ENCODE measurements at places on chromosomes 12 and 14. TPM values are rescaled to one million over a fixed set of nuclear protein-coding genes. Genes with fewer than 3 reads are reported as not detected.

Gene TNS2
- total RNA-seq: 1.4 TPM

DNA sequence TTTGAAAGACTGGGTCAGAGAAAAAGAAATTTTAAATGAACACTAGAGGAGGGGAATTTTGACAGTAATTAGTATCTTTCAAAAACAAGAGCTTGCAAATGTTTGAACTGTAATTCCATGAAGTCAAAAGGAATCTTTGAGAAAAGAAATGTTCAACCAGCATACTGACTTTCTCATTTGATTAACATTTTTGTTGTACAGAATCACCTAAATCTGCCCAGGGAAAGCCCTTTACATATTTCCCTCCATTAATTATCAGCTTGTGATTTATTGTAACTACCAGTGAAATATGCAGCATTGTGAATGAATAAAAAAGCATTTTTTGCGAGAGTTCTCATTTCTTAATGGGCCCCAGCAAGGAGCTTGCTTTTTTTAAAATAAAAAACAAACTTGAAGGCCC lies 61.2 kb upstream of the CCDC91 start:
- no peak for DNase-seq

GRCh38 chr12:120914794-120915193 lies 10.6 kb upstream of the SPPL3 start:
- DNase-seq: no peak

DNA sequence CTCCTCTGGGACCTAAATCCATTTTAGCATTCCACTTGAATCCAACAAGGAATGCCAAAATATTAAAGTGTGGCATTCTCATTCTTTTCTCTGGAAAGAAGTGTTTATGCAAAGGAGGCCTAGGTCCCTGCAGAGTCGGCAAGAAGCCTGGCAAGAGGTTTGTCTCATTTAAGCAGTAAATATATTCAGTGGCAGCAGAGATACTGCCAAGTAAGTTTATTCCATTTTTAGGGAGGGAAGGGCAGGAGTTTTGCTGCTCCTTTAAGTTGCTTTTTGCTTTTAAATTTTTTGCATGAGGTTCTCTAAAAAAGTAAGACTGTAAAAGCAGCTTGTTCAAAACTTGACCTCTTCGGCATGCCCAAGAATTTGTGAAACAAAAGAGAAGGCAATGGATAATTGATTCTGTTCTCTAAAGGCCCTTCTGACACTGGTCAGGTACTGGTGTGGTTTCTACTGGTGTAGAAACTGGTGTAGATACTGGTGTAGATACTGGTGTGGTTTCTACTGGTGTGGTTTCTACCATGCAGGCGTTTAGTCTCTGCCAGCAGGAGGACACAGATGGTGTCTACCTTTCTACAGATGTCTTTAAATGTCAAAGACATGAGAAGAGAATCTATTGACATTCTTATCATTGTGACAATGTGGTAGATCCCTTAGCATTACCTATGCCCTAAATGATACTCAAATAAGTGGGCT lies 107.3 kb downstream of the SAMD4A start:
- no peak for DNase-seq

DNA sequence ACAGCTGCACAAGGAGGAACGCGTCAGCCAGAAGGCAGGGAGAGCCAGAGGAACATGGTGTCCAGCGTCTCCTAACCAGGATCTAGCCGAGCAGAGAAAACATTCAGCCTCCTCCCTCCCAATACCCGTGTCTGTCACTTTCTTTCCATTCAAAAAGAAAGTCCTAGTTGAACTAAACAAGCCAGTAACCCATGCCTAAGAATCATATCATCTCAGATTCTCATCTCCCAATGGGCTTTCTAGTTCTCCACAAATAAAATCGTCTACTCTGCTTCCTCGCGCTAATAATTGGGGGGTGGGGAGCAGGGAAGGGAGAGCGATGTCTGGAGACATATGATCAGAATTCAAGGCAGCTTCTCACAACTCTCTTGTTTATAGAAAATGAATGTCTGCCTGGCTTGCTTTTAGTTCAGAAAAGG lies 7.4 kb downstream of the NKX2-1 start:
- DNase-seq: no peak

GRCh38 chr14:100532154-100532861 lies 54.9 kb downstream of the BEGAIN start:
- DNase-seq: no peak

- DNase-seq: no peak
These were observed 1126.4 kb upstream of the FLRT2 start for GRCh38 chr14:84403585-84403984.

- no peak for DNase-seq
These were observed 222.1 kb downstream of the AACS start for GRCh38 chr12:125287155-125287847.

DNA sequence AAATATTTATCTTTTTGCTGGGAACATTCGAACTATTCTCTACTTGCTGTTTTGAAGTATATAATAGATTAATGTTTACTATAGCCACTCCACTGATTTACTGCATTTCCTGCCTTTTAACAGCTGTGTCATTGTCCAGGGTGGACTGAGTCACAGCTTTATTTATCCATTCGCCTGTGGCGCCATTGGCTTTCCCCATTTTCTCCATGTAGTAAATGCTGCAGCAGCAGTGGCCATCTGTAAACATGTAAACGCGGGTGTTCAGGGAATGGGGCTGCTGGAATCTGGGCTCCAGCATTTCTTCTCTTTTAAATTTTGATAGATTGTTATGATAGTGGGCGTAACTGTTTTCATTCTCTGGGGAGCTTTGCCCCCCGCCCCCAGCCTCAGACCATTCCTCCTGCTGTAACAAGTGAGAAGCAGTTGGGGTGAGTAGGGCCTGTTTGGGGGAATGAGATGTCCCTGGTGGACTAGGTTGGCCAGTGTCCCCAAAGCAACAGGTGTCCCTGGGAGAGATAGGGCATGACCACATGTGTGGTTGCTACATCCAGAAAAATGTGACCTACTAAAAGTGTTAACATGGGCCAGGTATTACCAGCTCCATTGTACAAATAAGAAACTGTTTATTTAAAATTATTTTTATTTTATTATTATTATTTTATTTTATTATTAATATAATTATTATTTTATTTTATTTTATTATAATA lies 32.9 kb downstream of the RIN3 start:
- DNase-seq: no peak

DNA sequence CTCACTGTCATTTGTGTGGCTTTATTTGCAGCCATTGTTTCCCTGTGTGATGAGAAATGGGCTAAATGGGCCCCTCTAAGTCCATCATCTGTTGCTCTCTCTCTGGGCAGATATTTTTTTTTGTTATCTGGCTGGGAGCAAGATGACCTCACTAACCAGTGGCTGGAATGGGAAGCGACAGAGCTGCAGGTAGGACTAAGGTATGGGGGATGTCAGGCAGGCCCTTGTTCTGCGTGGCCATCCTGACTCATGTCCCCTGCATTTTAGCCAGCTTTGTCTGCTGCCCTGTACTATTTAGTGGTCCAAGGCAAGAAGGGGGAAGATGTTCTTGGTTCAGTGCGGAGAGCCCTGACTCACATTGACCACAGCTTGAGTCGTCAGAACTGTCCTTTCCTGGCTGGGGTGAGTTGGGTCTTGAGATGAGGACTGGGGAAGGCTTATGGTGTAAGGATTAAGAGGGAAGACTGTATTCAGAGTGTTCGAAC lies 1.3 kb downstream of the MARS1 start:
- no peak for DNase-seq

DNA sequence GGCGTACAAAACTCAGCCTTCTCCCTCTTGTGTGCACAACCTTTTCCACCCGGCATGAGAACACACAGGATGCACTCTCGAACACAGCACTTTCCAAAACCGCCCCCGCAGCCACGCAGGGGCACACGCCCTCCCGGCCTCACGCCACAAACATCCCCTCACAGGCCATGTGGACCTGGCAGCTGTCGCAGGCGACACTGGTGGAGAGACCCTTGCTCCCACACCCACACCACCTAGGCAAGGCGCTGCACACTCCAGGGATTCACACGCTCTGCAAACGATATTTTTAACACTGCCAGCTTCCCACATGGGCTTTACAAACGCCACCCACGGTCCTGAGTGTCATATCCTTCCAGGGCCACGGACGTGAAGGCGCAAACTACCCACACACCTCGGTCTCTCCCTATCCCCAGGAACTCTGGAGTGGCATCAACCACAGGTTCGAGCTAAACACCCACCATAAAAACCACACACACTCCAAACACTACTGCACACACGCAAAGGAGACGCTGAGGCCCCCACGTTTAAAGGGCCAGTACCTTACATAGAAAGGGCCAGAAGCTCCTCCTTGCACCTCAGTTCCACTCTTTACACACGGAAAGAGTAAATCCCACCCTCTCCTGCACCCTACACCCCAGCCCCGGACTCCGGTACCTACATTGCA lies 12.4 kb upstream of the ITGB7 start:
- DNase-seq: no peak

DNA sequence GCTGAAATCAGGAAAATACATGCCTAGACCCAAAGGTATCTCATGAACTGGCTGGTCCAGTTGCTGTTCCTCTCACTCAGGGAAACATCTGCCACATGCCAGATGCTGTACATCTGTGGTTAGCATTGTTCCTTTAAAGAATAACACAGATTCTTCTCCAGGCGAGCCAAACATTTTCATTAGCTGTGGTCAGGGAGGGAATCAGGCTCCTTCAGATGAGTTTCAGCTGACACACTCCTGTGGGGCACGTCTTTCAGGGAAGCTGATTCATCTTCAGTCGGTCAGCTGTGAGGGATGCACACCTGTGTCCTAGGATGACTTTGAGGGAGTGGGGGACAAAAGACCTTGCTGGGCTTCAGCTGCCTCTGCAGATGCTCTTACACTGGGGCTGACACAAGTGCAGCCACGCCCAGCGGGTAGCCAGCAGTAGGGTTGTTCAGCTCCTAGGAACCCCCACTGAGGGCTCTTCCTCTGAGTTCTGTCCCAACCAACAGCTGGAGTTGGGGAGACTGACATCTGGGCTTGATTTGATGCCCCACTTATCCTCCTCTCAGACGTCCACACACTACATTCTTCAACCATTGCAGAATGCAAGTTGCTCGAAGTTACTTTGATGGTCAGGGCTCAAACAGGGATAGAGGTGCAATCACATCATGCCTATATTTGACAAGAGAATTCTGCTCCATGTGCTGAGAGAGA lies 155.0 kb downstream of the NUAK1 start:
- DNase-seq: no peak

Gene PEX5
- total RNA-seq: 17.6 TPM

GRCh38 chr14:49218436-49219092 lies 367.6 kb downstream of the RPS29 start:
- no peak for DNase-seq

- no peak for DNase-seq
These were observed 41.5 kb downstream of the TNFAIP2 start for GRCh38 chr14:103164779-103165178.

Gene TMEM117
- total RNA-seq: 4.7 TPM

GRCh38 chr14:97277711-97278110 lies 480.5 kb downstream of the VRK1 start:
- no peak for DNase-seq

DNA sequence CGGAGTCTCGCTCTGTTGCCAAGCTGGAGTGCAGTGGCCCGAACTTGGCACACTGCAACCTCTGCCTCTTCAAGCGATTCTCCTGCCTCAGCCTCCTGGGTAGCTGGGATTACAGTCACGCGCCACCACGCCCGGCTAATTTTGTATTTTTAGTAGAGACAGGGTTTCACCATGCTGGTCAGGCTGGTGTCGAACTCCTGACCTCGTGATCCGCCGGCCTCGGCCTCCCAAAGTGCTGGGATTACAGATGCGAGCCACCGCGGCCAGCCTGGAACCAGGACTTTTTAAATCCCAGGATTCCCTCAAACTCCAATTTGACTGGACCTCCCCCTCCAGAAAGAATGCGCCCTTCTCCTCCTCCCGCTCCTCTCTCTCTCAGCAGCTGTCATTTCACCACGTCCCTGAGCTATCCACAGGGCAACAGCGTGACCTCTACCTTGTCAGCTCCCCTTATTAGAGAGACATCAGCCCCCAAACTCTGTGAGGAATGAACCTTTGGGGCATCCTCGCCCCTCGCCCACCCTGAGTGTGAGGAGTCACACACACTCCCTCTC lies 2.0 kb downstream of the ESYT1 start:
- no peak for DNase-seq

DNA sequence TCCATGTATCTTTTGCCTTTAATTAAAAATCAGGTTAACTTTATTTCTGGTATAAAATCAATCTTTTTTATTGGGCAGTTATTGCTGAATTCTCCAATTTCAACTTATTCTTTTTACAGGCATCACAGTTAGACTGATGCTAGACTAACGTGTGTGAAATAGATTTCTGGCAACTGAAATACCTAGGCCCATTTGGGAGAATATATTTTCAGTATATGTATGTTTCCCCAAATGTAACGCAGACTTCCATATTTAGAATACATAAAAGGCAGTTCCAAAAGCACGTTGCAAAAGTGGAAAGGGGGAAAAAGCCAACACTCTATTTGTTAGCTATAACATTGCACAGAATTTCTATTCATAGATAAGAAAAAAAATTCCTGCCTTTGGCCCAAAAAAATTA lies 297.0 kb downstream of the ATP23 start:
- no peak for DNase-seq

DNA sequence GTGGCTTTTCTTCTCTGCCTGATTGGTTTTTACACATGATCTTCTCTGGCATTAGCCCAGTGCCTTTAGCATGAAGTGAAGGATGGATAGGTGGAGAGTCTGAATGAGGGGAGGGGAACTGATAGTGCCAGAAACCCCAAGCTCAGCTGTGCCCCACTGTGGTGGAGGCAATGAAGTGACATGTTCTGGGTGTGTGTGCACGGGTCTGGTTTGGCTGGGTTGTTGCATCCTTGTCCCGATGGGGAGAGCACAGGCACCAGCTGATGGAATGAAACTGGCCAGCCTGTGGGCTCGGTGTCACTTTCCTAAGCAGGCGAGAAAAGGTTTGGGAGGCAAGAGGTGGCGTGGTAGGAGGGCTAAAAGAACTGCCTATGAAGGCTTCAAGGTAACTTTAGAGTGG lies 65.3 kb downstream of the CACNA1C start:
- no peak for DNase-seq

- no peak for DNase-seq
These were observed 352.0 kb downstream of the BCAT1 start for GRCh38 chr12:24596768-24597388.

- no peak for DNase-seq
These were observed 12.4 kb upstream of the SLC6A15 start for GRCh38 chr12:84924981-84925380.

Gene PRB4
- not detected for total RNA-seq

- no peak for DNase-seq
These were observed 206.4 kb downstream of the DIO2 start for GRCh38 chr14:80004871-80005270.

DNA sequence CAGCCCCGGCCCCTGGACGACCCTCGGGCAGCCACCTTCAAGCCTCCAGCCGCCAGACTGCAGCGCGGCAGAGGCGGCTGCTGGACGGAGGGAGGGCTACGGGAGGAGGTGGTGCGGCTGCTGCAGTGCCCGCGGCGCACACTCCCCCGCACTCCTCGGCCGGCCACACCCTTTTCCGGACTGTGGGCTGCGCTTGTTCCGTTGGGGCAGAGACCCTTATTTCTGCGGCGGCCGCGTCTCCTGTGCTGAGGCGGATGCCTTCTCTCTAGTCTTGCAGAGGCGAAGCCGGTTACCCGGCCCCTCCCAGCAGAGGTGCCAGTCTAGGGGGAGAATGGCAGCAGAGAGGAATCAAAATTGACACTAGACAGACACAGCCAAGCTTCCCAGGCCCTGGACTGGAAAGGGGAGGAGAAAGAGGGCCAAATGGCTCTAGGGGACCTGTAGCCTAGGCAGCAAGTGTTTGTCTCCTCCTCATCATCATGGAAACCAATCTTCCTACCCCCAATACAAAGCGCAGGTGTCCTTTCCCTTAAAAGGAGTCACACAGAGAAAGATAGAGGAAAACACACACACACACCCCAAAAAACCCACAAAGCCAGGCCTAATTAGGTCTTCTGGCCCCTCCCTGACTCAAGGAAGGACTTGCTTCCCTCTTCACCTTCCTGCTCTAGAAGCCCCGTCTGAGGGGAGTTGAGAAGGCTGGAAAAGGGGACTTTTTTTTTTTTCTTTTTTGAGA lies 1.3 kb downstream of the ESYT1 start:
- DNase-seq: peak; percentile 94

Data from CD4-positive, CD25-positive, alpha-beta regulatory T cell (primary cell).